CD4-positive, alpha-beta T cell treated with Interleukin-4 for 1 hour (primary cell): ENCODE measurements at places on chromosomes 5 and 9.

GRCh38 chr5:132622608-132623007 is 35.4 kb upstream of the IL13 start:
- DNase-seq: no peak

DNA sequence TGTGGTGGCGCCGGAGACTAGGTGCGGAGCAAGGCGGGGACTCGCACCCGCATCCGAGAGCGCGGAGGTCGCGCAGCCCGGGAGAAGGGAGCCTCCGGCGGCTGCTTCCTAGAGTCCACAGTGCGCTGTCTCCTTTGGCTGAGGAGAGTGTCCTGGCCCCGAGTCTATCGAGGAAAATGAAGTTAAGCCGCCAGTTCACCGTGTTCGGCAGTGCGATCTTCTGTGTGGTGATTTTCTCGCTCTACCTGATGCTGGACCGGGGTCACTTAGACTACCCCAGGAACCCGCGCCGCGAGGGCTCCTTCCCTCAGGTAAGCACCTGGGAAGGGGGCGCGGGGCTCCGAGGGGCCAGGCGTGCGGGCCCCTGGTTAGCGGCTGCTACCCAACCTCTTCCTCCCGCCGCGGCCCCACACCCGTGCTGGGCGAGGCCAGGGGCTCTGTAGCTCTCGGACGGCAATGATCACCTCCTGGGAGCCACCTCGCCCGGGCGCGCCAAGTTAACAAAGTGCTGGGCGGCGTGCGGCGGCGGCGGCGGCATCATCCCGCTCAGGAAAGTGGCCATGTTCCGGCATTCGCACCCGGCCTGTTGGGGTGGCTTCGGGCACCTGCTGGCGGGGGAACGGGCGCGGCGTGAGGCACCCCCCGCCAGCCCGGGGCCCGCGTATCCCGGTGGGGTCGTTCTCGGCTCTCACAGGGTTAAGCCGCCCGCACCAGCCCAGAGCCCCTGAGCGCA is 681 bp downstream of the MAN2A1 start:
- DNase-seq: no peak

- DNase-seq: peak; percentile 71
These were observed at the start of gene RAPGEF1 for GRCh38 chr9:131739959-131740648. RAPGEF1 (minus strand) TSS chr9:131740076; CDS start chr9:131739830, 246 bp downstream.

GRCh38 chr5:62385131-62385530 is 18.6 kb downstream of the DIMT1 start:
- no peak for DNase-seq

DNA sequence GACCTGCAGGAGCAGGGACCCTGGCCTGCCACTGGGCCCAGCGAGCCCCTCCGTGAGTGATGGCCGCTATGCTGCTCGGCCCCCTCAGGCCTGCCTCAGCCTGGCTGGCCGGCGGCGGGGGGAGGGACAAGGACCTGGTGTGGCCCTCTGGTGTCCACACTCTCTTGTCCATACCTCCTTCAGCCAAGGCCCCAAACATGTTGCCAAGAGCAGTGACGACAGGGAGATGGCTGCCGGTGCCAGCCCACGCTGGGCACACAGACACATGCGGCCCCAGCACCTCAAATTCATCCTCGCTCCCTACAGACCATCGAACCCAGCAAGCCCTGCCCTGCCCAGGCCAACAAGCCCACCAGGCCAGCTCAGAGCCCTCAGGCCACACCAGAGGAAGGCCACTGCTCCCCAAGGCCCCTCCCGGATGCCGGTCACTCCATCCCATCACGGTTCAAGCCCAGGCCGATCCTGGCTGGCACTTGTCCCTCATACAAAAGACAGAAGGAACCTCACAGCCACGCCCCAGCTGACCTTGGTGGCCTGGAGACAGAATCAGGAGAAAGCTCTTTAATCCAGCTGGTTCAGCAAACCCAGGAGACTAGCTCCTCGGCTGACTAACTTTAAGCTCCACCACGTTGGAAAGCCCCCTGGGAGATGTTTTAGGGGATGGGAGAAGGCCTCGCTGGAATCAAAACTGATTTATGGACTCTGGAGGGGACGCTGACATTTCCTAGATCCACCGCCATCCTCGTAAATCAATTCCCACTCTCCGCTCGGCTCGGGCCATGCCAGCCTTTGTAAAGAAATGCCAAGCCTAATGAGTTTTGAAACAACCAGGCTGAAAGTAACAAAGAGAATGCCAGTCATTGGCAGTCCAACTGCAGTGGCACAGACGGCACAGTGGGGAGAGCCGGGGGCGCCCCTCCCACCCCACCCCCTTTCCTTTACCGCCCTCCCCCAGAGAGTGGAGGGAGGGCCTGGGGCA is 84.9 kb downstream of the VAV2 start:
- DNase-seq: no peak

DNA sequence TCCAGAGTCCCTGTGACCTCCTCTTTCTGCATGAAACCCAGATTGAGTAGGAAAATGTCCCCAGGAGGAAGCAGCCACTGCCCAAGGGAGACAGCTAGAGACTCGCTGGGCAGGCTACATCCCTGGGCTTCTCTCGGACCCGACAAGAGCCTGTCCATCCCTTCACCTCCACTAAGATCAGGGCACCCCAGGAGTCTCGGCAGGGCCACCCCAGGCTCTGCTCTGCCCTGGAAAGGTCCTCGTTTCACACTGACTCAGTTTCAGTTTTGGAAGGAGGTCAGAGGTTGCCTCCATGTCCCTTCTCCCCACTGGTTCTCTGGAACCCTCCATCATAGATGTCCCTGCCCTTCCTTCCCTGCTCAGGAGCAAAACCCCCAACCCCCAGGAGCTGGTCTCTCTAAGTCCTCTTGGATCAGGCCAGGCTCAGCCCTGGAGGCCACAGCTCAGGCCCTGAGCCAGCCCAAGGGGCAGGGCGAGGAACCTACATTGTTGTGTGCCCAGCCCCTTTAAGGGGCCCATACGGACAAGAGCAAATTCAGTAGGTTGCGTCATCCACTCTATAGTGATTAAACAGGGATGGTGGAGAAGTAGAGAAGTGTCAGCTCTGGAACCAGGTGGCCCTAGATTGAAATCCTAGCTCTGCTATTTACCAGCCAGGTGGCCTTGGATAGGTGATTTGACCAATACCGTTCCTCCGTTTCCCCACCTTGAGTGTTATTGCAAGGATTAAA is 37.4 kb downstream of the C9orf50 start:
- no peak for DNase-seq

- peak; percentile 0 for DNase-seq
These were observed 3.0 kb upstream of the HNRNPAB start for GRCh38 chr5:178201221-178201926.

GRCh38 chr5:136998854-136999357 is 500.2 kb downstream of the SPOCK1 start:
- DNase-seq: no peak

- DNase-seq: no peak
These were observed 49.6 kb downstream of the MACROH2A1 start for GRCh38 chr5:135349451-135349850.

- no peak for DNase-seq
These were observed 49.8 kb downstream of the NR6A1 start for GRCh38 chr9:124721109-124721906.

- peak; percentile 46 for DNase-seq
These were observed 407.2 kb downstream of the EFNA5 start for GRCh38 chr5:107263387-107264018.

DNA sequence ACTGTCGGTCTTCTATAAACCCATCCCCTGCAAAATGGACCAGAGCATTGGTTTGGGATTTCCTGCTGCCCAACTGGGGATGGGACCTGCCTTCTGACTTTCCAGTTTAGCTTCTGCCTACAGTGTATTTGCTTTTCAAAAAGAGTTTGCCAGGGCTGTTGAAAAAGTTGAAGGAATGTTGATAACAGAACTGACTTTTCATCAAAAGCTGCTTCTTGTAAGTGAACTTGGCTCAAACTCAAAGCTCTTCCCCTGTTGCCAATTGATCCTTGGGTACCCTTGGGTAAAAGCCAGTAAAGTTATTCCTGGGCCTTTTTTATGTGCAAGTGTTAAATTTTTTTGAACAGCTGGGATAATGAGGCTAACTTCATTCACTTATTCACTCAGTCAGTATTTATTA is 142.9 kb upstream of the SLC30A5 start:
- DNase-seq: no peak

- no peak for DNase-seq
These were observed 330 bp downstream of the TBC1D2 start for GRCh38 chr9:98255061-98255577.

- DNase-seq: no peak
These were observed 170.2 kb upstream of the RPS23 start for GRCh38 chr5:82448374-82448773.

GRCh38 chr5:147170603-147171002 is 64.2 kb upstream of the STK32A start:
- DNase-seq: no peak

GRCh38 chr5:168463081-168463480 is 23.2 kb upstream of the RARS1 start:
- no peak for DNase-seq

- DNase-seq: peak; percentile 9
These were observed 1.1 kb upstream of the NTRK2 start for GRCh38 chr9:84668196-84669012.

GRCh38 chr5:1555011-1555807 is 31.4 kb upstream of the LPCAT1 start:
- DNase-seq: no peak

GRCh38 chr9:120387257-120388002 is 192.5 kb downstream of the CDK5RAP2 start:
- DNase-seq: no peak

- no peak for DNase-seq
These were observed 26.2 kb upstream of the RICTOR start for GRCh38 chr5:39100301-39100850.

GRCh38 chr9:121239071-121239470 is 28.9 kb upstream of the GSN start:
- DNase-seq: no peak

DNA sequence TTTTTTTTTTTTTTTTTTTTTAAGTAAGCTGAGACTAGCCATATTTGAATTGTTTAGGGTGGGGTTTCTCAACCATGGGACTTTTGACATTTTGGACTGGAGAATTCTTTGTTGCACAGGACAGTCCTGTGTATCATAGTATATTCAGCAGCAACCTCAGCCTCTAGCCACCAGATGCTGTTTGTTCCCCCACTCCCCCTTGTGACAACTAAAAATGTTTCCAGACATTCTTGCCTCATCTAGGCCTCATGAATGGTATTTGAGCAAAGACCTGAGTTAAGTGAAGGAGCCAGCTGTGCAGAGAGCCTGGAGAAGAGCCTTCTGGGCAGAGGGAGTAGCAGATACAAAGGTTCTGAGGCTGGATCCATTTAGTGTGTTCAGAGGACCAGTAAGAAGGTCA is 155.9 kb downstream of the SGCD start:
- no peak for DNase-seq

GRCh38 chr9:132129535-132129934 is 32.3 kb upstream of the NTNG2 start:
- DNase-seq: no peak

DNA sequence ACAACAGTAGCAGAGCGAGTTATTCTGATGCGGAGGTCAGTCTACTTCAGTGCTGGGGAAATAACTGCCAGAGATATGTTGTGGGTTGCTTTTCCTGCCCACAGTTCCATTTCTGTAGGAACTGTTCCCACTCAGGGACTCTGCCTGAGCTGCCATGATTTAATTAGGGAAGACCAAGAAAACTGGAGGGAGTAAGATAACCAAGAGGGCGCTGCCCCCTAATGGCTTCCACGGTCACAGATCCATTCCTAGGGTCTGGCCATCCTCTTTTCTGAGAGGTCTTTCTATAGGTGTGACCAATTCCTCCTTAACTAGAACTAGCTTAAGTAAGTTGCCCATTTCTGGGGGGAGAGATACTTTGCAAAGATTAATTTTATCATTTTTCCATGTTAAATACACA is 125.9 kb downstream of the APBA1 start:
- DNase-seq: no peak

GRCh38 chr5:76576996-76577395 is 46.2 kb downstream of the F2RL2 start:
- no peak for DNase-seq

DNA sequence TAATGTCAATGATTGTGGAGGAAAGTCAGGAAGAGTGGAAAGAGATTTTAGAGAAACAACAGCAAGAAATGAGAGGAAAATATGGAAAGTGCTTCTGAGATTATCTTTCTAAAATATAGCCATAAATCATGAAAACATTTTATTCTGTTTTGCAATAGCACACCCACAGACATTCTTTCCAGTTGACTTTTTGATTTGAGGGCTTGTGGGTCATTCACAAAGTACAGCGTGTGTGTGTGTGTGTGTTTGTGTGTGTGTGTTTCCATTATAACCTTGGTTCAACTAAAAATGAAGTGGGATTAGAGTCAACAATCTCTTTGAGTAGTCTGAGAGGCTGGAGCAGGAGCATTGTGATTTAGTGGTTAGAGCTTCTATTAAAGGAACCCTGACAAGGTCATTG is 116.6 kb upstream of the GAS1 start:
- no peak for DNase-seq
